NCI-H2227 treated with DMSO at 0.1 percent for 48 hours (cell line): ENCODE measurements at places on chromosomes 13 and 19.

DNA sequence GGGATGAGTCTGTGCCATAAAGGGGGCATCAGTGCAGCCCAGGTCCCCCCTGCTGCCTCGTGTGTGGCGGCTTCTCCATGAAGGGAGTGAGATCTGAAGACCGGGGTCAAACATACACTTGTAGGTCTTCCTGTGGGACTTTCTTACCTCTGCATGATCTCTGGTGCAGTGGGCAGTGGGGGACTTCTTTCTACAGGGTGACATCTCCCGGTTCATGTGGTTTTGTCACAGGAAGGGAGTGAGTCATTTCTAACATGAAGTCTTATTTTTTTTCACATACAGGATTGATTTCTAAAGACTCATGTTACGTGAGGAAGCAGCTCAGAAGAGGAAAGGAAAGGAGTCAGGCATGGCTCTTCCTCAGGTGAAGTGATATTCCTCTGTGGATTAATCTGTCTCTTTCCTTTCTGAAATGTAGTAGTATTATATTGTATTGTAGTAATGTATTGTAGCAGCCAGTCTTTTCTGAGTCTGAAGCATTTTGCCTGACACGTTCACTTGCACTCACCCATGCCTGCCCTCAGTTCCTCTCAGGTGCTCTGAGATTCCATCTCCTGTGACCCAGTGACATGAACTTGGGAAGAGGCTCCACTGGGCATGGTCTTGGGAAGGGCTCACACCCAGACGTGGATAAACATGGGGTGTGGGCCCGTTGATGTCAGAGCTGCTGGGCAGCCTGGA is 15.7 kb downstream of the ZNF808 start:
- DNase-seq: no peak

DNA sequence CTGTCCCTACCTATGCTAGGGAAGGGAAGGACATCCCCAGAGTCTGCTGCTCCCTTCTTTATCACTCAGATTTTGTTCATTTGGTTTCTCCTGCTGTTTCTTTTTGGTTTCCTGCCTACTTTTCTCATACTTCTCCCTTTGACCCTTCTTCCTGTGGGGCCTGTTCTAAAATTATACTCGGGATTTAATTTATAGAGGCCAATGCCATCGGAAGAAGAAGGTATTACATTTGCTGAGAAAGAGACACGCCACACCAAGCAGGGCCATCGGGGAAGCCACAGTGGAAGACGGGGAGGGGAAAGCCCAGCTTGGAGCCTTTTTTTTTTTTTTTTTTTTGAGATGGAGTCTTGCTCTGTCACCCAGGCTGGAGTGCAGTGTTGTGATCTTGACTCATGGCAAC is 46.8 kb upstream of the FARP1 start:
- DNase-seq: no peak

- no peak for DNase-seq
Observed at GRCh38 chr13:22647156-22647850, 533.5 kb upstream of the SGCG start.

GRCh38 chr19:48755084-48755641 is at the start of gene FGF21:
Gene FGF21 (plus strand): TSS chr19:48755524. CDS start chr19:48756237, 713 bp downstream.
- no peak for DNase-seq

DNA sequence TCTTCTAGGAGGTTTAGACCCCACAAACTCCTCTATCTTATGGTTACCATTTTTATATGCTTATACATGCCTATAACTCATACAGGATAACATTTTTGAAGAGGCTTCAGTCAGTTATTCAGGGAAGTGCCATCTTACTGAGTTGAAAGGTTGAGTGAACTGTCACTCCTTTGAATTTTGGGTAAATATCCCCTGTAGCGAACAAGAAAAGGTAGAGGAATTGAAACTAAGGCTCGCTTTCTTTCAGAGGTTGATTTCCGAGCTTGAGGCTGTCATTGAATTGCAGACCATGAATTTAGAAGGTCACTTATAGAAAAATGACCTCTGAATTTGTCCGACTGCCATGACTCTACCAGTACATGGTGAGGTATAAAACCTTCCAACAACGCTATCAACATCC is 35.1 kb downstream of the MICU2 start:
- no peak for DNase-seq

GRCh38 chr13:99758460-99759162 is 213.0 kb downstream of the ZIC5 start:
- DNase-seq: no peak

DNA sequence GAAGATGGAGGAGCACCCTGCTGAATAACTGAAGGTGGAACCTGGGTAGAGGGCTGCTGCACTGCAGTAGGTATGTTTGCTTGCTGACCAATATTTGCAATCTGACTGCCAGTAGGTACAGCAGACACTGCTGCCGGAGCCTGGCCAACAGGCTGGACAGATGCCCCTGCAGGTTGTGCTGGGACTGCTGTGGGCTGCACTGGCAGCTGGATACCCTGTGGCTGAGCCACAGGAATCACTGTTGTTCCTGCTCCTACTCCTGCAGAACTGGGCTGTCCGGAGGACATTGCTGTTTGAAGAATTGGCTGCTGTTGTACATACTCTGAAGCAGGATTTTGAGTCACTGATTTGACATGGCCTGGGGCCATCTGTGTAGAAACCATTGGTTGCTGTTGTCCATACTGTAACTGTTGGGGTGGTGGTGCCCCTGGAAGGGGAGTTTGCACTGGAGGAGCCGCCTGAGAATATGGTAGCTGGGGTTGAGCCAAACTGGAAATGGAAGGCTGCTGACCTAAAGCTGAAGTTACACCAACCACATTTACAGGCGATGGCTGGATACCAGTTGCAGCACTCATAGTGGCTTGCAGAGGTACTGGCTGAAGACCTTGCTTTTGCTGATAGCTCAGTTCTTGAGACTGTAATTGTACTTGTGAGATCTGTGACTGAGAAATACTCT is 2.2 kb downstream of the TSC22D1 start:
- no peak for DNase-seq

GRCh38 chr19:46365561-46365960 is 18.7 kb downstream of the PPP5C start:
- no peak for DNase-seq

DNA sequence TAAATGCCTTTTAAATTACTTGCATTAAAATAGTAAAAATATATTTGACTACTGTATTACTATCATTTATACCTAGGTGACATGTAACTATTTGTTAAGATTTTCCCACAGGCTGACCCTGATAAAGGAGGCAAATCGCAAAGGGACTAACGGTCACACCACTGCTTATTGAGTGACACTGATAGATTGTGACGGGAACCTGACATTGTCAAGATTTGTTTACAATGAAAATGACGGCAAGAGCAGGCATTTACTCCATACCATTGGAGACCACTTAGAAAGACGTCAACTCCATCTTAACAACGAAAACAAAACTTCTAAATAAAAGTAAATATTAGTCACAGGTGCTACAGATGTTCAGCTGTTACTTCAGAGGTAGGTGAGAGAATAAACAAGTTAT is 289.0 kb downstream of the DACH1 start:
- no peak for DNase-seq

DNA sequence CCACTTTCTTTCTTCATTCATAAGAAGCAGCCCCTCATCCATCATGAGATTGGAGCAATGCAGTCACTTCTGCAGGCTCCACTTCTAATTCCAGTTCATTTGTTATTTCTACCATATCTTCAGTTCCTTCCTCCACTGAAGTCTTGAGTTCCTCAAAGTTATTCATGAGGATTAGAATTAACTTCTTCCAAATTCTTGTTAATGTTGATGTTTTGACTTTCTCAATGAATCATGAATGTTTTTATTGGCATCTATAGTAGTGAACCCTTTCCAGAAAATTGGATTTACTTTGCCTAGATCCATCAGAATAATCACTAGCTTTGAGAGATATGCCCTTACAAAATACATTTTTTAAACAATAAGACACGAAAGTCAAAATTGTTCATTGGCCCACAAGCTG is 2567.7 kb upstream of the PCDH20 start:
- no peak for DNase-seq

DNA sequence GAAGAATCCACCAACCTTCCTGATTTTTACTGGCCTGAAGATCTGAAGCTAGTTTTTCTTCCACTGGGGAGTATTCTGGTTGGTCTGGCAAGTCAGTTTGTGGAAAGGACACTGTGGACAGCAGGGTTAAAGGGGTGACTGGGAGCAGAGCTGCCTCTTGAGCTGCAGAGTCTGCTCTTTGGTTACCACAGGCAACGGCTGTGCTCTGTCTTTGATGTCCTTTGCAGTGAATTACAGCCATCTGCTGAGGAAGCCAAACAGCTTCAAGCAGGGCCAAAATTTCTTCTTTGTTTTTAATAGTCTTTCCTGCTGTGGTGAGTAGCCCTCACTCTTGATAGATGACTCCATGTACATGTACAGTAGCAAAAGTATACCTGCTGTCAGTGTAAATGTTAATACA is 75.7 kb downstream of the ZNF100 start:
- DNase-seq: no peak

- DNase-seq: no peak
Observed at GRCh38 chr13:69567514-69567913, 540.1 kb upstream of the ATXN8OS start.

- no peak for DNase-seq
Observed at GRCh38 chr13:43100667-43101066, 77.3 kb downstream of the DNAJC15 start.

DNA sequence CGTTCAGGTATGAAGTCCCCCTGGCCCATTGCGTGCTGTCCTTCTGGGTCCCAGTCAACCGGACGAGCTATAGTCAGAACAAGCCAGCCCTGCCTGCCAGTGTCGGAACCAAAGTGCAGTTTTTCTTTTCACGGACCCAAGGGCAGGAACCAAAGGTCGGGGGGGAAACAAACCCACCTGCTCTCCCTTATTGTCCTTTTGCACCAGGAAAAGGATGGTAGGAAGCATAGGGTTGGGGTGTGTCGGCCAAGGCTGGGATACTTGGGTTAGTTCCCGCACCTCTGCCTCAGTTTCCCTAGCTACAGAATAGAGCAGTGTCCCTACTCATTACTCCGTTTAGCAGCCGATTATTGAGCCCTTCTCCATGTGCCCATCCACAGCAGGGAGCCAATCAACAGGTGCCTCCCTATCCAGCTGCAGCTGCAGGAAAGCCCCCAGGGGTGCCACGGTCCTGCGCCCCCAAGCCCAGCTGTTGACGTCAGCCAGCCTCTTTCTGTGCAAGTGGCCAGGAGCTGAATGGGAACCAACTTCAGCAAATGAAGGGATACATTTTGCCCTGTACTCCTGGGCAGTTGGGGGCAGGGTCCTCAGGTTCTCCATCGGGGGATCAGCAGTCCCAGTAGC is 9.4 kb upstream of the SLC25A42 start:
- no peak for DNase-seq

DNA sequence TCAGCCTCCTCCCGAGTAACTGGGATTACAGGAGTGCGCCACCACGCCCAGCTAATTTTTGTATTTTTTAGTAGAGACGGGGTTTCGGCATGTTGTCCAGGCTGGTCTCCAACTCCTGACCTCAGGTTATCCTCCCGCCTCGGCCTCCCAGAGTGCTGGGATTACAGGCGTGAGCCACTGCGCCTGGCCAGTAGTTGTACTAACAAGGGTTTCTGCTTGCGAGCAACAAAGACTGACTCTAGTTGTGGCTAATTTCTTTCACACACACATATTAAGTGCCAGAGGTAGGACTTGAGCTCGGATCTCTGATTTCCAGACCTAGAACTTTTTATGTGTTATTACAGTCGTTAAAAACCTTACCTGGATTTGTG is 635 bp upstream of the PCCA start:
- no peak for DNase-seq

DNA sequence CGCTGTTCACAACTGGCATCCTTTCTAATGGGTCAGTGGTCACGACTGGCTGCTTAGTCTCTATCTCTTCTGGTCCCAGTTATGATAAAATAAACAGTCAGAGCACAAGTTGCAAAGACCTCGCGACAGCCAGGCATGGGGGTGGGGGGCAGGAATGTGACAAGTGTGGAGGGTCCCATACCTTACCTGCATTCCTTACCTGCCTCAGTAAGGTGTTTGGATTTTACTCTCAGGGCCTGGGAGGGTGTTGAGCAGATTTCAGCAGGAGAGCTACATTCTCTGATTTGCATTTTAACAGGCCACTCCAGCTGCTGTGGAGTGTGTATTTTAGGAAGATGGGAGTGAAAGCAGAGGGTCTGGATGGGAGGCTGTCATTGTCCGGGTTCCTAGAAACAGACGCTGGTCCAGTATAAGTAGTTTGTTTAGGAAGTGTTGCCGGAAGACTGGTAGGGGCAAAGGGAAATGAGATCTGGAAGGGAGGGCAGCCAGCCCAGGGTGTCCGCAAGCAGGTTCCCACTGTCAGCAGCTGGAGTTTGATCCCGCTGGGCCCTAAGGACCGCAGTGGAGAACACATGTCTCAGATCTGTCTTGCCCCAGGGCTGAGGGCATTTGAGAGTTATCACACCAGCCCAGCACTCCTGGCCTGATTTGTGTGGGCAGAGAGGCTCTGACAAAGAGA is 920.0 kb downstream of the UQCRFS1 start:
- DNase-seq: peak; percentile 25

DNA sequence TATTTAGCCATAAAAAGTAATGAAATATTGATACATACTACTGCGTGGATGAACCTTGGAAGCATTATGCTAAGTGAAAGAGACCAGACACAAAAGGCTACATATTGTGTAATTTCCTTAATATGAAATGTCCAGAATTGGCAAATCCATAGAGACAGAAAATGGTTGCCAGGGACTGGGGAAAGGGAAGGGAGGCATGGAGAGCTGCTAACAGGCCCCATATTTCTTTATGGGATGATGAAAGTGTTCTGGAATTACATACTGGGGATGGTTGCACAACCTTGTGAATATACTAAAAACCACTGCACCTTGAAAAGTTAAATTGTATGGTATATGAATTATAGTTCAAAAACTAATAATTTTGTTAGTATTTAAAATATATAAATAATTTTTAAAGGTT is 3.6 kb downstream of the IFT88 start:
- DNase-seq: no peak

DNA sequence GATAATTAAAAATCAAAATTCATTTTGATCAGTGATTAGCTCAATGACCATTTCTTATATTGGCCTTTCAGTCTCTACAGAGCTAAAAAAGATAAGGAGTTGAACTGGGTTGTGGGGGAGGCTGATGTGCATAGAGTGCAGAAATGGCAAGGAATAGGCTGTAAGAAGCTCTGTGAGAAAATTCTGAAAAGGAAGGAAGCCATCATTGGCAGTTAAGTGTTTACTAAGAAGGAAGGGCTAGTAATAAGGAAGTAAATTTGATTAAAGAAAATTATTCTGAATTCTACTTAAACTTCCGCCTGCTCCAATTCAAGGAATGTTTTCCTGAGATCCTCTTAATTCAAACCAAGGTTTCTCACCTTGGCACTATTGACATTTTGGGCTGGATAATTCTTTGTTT is 187.5 kb downstream of the MZT1 start:
- DNase-seq: no peak

- DNase-seq: no peak
Observed at GRCh38 chr13:23022704-23023103, 158.1 kb upstream of the SGCG start.

- no peak for DNase-seq
Observed at GRCh38 chr13:26225896-26226617, 3.9 kb upstream of the RNF6 start.
